SK-N-MC (cell line): ENCODE measurements at places on chromosomes 13 and 19.

GRCh38 chr19:46866407-46867136, 5.8 kb downstream of the ARHGAP35 start:
- DNase-seq, result no peak

- DNase-seq, result no peak
Measured at GRCh38 chr13:22288496-22288895, 617.6 kb downstream of the FGF9 start.

DNA sequence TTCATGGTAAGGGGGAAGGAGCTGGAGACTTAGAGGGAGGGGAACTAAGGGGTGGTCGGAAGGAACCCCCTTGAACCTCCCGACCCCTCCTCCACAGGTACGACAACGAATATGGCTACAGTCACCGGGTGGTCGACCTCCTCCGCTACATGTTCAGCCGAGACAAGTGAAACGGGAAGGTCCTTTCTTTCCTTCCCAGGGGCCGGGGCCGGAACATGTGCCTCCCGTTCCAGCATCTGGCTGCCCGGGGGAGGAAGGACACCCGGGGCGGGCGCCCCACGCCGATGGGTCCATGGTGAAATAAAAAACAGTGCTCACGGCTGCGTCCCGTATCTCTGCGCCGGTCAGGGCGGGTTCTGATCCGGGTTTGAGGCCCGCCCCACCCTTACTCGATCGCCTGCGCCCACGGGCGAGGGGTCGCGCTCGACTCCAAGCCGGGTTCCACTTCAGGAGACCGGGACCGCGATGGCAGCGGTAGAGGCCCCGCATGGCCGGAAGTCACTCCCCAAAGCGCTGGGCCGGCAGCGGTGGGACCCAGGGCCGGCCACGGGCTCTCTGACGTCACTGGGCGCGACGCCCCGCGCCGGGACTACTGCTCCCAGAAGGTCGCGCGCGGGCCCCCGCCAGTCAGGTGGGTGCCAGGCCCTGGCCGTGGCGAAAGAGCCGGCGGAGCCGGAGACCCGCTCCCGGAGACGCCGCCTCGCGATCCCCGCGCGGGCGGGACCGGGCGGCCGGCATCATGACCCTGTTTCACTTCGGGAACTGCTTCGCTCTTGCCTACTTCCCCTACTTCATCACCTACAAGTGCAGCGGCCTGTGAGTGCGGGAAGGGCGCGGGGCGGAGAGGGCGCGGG, at the start of gene TMEM147:
TSS of gene TMEM147 (plus strand) at position 626 of the 854 bp plus-strand sequence. CDS start at position 740, 114 bp downstream.
- DNase-seq, result no peak

- no peak for DNase-seq
Measured at GRCh38 chr19:48353677-48354076, 10.1 kb downstream of the TMEM143 start.

DNA sequence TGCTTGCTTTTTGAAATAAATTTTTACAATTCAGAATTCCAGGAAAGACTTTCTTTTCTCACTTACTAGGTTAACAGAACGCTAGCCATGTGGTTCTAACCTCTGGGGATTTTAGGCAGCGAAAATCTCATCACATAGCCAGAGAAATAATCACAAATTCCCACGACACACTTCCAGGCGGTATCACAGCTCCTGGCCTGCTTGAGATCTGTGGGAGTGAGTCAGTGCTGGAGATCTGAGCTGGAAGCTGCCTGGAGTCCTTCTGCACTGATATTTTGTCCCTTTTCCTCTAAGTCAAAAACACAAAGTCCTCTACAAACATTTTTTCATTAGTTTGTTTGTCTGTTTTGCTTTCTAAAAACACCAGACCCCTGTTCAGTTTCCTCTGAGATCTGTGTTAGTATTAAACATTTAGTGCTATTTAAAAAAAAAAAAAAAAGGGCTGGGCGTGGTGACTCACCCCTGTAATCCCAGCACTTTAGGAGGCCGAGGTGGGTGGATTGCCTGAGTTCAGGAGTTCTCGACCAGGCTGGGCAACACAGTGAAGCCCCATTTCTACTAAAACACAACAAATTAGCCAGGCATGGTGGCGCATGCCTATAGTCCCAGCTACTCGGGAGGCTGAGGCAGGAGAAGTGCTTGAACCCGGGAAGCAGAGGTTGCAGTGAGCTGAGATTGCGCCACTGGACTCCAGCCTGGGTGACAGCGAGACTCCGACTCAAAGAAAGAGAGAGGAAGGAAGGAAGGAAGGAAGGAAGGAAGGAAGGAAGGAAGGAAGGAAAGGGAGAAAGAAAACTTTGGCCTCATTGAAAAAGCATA, 12.2 kb upstream of the UBE2L5 start:
- DNase-seq, result no peak

DNA sequence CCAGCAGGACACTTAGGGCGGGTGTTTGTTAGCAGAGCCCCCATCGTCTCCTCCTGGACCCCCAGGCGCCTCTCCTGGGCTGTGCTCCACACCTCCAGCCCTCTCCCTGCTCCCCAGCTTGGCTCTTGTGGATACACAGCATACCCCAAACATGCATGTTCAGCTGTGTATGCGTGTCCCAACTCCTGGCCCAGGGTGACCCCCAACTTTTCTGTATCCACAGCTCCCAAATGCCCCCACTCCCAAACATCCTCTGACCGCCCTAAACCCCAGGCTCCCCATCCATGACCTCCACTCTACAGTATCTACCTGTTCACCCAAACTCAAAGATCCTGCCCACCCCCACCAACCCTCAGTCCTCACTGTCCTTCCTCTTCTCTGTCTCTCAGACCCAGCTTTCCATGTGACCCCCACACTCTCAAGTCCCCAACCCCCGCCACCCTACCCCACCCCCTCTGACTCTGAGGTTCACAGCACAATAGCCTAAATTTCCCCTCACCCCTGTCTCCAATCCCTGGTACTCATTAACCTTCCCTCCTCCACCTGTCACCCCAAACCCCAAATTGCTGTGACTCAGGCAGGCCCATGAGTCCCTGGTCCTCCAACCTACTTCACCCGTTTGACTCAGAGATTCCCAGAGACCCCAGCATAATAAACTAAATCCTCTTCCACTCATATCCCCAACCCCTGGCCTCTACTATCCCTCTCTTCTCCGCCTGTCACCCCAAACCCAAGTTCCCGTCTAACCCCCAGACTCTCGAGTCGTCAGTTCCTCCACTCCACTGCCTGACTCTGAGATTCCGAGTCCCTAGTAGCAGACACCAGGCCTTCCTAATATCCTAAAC, 968 bp downstream of the UBE2M start:
- no peak for DNase-seq

- no peak for DNase-seq
Measured at GRCh38 chr13:108463340-108463739, 166.1 kb upstream of the MYO16 start.

- DNase-seq, result no peak
Measured at GRCh38 chr13:56953965-56954364, 186.8 kb upstream of the PRR20A start.

DNA sequence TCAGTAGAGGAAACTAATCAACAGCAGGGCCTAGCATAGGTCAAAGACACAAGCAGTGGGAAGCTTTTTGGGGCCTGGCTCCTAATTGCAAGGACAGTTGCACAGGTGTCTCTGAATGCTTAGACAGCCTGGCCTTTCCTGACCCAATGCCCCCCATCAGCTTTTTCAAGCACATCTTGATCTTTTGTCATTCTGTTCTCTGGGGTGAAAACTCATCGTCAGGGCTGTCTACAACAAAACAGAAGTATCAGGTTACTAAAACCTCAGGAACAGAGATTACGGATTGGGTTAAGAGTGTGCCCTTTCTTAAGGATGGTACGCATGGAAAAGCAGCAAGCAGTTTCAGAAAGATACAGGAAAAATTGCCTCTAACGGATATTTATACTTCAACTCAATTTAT, 8.3 kb upstream of the ZNF254 start:
- no peak for DNase-seq

GRCh38 chr13:65719831-65720230, 1510.3 kb downstream of the PCDH9 start:
- no peak for DNase-seq

GRCh38 chr13:45120967-45121831, 889 bp downstream of the GTF2F2 start:
- no peak for DNase-seq

- DNase-seq, result no peak
Measured at GRCh38 chr13:22967669-22968068, 213.1 kb upstream of the SGCG start.

- DNase-seq, result no peak
Measured at GRCh38 chr19:5339950-5340636, 519 bp downstream of the PTPRS start.

DNA sequence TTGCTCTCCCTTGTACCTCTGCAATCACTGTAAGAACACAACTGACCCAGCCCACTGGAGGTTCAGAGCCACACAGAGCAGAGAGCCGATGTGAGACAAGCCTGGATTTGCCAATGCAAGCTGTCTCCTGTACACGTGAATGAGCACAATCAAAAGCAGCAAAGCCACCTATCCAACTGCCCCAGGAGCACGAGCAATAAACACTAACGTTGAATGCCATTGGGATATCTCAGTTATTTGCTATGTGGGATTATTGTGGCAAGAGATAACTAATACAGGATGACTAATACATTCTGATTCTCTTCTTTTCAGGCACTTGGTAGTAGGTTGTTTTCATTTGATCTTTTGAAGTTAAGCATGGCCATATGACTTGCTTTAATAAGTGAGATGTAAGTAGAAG, 85.2 kb upstream of the FAM216B start:
- DNase-seq, result no peak

- DNase-seq, result no peak
Measured at GRCh38 chr13:95553581-95554385, 1.3 kb downstream of the CLDN10 start.

DNA sequence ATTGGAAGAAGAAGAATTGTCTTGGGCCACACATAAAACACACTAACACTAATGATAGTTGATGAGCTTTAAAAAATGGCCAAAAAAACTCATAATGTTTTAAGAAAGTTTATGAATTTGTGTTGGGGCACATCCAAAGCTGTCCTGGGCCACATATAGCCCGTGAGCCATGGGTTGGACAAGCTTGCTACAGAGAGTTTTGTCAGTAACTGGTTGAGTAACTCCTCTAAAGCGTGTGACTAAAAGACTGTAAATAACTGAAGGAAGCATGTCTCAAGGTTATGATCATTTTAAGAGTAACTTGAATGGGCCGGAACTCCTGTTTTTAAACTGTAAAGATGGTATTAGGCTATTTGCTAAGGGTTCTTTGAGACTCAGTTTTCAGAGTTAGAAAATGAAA, 118.0 kb downstream of the KL start:
- DNase-seq, result no peak

DNA sequence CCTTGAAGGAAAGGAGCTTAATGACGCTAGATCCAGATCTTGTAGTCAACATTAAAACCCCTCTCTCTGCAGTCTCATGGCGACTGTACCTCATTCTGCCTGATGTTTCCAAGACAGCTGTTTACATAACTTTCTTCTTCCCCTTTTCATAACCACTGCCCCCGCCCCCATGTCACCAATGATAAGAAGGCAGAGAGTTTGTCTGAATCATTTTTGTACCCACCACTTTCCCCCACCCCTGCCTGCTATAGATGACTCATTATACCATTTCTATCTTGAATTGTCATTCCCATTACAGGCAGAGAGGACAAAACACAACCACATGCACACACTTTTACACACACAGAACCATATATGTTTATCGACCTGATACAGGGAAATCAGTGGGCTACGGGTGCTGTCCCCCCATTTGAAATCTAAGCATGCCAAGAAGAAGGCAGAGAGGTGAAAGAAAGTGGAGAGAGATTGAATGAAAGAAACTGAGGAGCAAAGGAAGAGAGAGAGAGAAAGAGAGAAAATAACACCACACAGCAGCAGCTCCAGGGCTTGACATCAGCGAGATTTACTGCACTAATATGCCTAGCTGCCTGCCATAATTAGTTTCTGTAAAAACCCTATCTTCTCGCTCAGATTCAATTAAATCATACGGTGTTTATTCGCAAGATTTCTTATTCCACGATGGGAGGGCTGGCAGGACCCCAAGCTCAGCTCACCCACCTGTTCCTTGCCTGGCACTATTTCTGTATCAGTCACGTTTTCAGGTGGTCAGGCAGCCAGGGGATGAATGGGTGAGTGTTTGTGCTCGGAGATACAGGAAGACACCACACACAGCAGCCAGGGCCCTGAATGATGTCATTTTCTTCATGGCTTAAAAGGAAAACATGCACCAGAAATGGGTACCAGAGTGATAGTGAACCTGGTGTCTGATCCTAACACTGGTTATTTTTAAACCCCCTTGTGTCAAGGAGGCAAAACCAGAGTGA, 114.3 kb upstream of the SERP2 start:
- DNase-seq, result no peak

GRCh38 chr19:30049846-30050667, 108.0 kb downstream of the URI1 start:
- no peak for DNase-seq

GRCh38 chr19:29596885-29597525, 9.1 kb upstream of the POP4 start:
- no peak for DNase-seq

DNA sequence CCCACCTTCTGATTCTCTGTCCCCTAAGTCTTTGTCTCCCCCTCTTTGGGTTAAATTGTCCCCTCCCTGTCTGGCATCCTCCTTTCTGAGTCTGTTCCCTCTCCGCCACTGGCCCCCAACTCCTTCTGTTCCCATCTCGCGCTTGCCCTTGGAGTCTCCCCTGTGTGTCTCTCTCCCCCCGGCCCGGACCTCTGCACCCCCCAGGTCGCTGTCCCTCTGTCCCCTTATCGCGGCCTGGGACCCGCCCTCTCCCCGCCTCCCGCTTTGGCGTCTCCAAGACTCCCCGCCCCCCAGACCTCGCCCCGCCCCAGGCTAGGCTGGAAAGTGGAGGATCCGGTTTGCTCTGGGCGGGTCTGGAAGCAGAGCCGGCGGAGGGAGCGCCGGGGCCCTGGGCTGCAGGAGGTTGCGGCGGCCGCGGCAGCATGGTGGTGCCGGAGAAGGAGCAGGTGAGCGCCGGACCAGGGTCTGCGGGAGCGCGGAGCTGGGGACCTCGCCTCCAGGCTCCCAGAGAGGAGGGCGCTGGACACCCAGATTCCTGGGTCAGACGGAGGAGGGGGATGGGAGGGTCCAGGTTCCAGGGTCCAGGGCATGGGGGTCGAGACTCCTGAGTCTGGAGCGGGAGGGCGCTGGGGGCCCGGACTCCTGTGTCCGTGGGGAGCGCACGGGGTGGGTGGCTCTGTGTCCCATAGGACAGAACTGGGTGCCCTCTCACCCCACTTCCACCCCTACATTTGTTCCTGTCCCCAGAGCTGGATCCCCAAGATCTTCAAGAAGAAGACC, at the start of gene TRPM4:
TSS of gene TRPM4 (plus strand) at position 348 of the 780 bp plus-strand sequence. CDS start at position 423, 75 bp downstream.
- no peak for DNase-seq

GRCh38 chr19:58182577-58182988, 278 bp upstream of the ZNF274 start:
- no peak for DNase-seq

- DNase-seq, result no peak
Measured at GRCh38 chr13:80131204-80131603, 209.7 kb downstream of the SPRY2 start.
